ENCODE measurements at places on chromosomes 5 and 9. TPM values are rescaled to one million over a fixed set of nuclear protein-coding genes. Genes with fewer than 3 reads are reported as not detected.

Gene FOXD4L3
- not detected for total RNA-seq

- 0 out of 2 replicates have a peak, but pooled peaks cover 2% of the 10 kb centered on the region for H3K4me1 ChIP-seq
- peaks cover 12% of the 10 kb centered on the region for H3K36me3 ChIP-seq
- no peaks in the 10 kb centered on the region for H3K27me3 ChIP-seq
- H3K27ac ChIP-seq = no peak overlapping the region
- H3K4me3 ChIP-seq = no peak overlapping the region
Measured at GRCh38 chr9:93082841-93083411, 13.1 kb upstream of the CARD19 start.

- no peak overlapping the region for H3K4me3 ChIP-seq
- H3K4me1 ChIP-seq = no peaks in the 10 kb centered on the region
Measured at GRCh38 chr5:13498279-13498678, 446.2 kb downstream of the DNAH5 start.

- H3K4me1 ChIP-seq = peaks cover 30% of the 10 kb centered on the region
- peaks cover 13% of the 10 kb centered on the region for H3K27me3 ChIP-seq
- no peak for DNase-seq
Measured at GRCh38 chr5:31884896-31885295, 246.0 kb downstream of the PDZD2 start.

DNA sequence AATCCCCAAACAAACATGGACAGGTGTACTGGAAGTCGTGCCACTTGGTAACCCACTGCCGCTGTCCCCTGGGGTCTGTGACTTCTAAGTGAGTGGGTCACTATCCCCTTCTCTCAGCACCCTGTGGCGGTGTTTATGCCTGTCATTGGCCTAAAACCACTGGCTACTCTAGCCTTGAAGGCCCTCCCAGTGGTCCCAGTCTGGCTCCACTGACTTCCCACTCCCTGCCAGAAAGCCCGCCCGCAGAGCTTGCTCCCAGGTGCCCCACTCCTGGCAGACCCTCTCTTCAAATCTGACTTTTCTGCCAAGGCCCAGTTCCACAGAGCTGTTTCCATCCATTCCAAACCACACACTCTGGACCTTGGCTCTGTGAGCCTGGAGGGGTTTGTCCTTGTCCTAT, 274.5 kb downstream of the HSPA4 start:
- H3K27me3 ChIP-seq = peaks cover 83% of the 10 kb centered on the region
- H3K4me3 ChIP-seq = no peak overlapping the region
- no peaks in the 10 kb centered on the region for H3K36me3 ChIP-seq
- H3K4me1 ChIP-seq = peaks cover 62% of the 10 kb centered on the region
- no peak for DNase-seq
